Breast epithelium (tissue), 4 donors: ENCODE measurements at places on chromosomes 2 and 18. TPM values are rescaled to one million over a fixed set of nuclear protein-coding genes. Genes with fewer than 3 reads are reported as not detected.

- DNase-seq = no peak
These were observed 10.8 kb downstream of the IWS1 start for GRCh38 chr2:127515383-127515915.

DNA sequence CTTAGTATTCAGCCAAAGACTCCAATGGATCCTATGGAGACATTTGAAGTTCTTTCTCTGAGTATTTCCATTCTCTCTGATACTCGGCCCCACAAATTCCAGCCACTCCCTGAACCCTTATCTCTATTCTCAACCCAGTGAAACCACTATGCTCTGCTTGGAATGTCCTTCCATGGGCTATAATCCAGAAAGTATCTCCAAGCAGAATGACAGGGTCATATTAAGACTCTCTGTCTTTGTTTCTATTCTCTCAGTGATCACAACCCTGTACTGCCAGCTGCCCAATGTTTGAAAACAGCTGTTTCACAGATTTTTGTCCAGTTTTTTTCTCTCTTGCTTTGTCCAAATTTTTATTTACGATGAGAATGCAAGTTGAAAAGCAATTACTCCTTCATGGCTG, 21.9 kb downstream of the CHMP3 start:
- DNase-seq = no peak

- no peak for DNase-seq
These were observed 213.2 kb downstream of the GBX2 start for GRCh38 chr2:235954888-235955480.

DNA sequence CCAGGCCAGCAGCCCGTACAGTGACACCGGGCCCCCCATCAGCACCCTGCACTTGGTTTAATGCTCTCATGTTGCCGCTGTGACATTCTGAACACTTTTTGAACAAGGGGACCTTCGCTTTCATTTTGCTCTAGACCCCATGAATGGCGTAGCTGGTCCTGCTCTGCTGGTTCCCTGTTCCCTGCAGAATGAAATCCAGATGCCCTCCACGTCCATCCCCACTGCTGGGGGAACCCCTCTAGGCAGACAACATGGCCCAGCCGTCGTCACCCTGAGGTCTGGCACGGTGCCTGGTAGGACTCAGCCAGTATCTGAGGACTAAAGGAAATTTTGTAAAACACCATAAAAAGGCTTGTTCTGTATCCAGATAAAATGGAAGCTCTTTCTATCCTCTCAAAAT, 128.6 kb downstream of the KCTD1 start:
- DNase-seq = no peak

GRCh38 chr2:221337957-221338685, 234.0 kb downstream of the EPHA4 start:
- DNase-seq = no peak

DNA sequence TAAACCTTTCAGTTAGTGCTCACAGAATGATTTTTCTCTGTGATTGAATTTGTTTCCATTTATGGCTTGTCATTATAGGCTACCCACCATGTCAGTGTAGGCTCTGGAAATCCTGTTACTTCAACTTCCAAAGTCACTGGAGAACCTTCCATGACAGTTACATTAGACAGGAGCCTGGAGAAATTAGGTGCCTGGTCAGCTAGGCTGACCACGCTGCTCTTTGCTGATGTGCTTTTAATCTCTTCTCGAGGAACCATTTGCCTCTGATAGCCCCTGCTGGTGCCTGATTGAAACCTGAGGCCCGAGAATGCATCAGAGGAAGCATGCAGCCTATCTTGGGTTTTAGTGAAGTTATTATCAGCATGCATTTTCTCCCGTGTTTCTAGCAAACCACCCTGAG, 29.6 kb upstream of the TTN start:
- no peak for DNase-seq

DNA sequence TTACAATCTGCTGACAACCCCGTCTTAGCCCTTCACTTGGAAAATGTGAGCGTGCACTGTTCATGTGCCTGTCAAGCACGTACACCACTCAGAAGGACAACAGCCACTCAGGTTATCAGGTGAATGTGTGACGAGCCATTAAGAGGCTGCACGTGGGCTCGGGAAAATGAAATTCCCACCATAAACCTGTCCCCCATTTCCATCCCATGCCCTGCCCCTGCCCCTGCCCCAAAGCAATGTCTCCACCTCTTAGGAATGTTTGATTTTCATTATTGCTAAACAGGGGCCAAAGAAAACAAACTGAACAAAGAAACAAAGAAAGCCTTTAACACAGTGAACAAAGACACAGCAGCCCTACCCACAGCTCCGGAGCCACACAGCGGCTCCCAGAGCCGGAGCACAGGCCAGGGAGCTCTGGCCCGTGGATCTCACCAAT, 90.5 kb downstream of the TMEM18 start:
- DNase-seq = peak; percentile 21

DNA sequence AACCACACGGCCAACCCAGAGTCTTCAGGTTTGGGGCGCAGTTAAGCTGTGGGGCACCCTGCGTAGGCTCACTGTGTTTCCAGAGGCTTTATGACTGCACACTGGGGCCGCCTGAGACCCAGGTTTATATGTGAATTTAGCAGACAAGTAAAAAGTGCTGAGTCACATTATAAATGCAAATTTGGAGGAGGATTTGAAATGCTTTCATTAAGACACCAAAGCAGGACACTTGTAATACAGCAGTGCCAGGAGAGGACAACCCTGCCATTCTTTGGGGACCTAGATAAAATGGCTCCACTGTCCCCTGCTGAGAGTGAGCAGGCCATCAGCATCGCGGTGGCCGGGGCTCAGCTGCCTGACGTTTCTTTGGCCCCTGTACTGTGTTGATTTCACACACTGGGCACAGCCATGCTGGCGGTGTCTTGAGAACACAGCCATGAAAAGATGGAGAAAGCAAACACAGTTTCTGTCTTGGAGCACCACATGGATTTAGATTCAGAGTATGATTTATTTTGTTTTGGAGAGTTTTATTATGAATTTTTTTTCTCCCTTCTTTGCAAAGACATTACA, 10.2 kb downstream of the ACKR3 start:
- DNase-seq = no peak

GRCh38 chr18:44198612-44199284, 481.9 kb upstream of the SETBP1 start:
- no peak for DNase-seq

DNA sequence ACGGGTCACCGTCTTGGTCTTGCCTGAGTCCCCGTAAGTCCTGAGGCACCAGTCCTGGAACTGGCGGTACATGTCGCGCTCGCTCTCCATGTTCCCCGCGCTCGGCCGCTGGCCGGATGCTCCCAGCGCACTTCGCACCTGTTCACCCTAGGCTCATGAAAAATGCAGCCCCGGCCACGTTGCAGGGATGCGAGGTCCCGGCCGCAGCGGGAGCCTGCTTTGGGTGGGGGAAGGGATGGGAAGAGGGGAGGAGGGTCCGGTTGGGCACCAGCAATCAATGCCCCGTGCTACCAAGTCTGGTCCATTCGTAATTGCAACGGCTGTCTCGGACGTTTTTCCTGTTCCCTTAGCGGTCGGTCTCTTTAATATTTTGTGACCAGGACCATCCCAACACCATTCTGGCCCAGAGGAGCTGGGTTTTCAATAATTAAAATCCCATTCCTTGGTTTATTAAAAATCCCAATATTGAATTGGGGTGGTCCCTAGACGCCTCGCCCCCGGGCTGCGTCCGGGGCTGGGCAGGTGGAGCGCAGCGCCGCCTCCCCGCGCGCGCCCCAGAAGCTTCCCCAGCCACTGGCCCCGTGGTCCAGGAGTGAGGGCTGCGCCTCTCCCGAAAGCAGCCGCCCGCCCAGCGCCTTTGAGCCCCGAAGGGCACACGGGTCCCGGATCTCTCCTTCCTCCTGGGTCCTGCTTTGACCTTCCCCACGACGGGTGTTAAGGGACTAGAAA, 1.4 kb downstream of the NOL4 start:
- no peak for DNase-seq

DNA sequence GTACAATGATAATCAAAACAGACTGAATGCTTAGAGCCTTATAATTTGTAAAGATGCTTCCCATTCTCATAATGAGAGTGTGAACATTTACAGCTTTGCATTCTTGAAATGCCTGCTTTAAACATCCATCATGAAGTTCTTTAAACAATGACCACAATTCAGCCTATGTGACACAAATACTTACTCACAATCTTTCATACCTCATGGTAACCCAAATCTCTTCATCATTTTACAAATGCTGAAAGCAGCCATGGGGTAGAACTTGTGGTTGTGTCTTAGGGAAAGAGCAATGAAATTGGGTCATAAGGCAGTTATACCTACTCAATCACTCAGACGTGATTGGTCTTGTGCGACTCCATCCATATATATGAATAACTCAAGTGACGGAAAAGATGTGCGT, 140.7 kb downstream of the RND3 start:
- no peak for DNase-seq

GRCh38 chr2:207048416-207048815, 109.1 kb downstream of the CPO start:
- DNase-seq = no peak

GRCh38 chr2:135791418-135792190, 45.4 kb downstream of the LCT start:
- no peak for DNase-seq

Gene LINC00305
- not detected for total RNA-seq

Gene ANKRD29
- total RNA-seq = 9.9 TPM

Gene MAPRE2
- 21.3 TPM for total RNA-seq

Gene MTCL1
- total RNA-seq = 9.1 TPM

Gene HNMT
- total RNA-seq = 105 TPM

Gene TGFA
- 4.9 TPM for total RNA-seq

Gene STK17B
- 51.7 TPM for total RNA-seq

Gene CAPN13
- total RNA-seq = 33.8 TPM

Gene DSC2
- 8.0 TPM for total RNA-seq

Gene ADAM23
- total RNA-seq = 0.48 TPM

Gene MYO7B
- total RNA-seq = 2.3 TPM

Gene GLI2
- 3.6 TPM for total RNA-seq

Gene METTL4
- 11.3 TPM for total RNA-seq
